ENCODE measurements at places on chromosomes 3 and 15.
A peak's percentile ranks its signal among the peaks of the same experiment; 100 is the strongest.

DNA sequence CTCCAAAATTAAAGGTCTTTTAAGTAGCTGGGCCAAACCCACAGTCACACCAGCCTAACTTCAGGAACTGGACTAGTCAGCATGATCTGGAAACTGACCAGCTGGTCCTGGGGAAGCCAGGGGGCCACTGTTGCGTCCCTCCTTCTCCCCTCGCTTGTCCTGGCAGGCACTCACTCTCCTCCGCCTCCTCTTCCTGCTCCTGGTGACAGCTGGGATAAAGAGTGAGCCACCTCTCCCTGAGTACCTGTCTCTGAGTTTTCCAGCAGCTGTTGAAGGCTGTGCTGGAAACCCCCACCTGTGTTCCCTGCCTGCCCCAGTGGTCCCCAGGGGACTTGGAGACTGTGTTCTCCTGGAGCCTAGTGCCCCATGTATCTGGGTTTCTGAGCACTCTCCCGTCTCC is 56.0 kb downstream of the FGD5 start:
- no peak for DNase-seq

GRCh38 chr15:38197553-38197952 is 55.1 kb upstream of the SPRED1 start:
- no peak for DNase-seq

DNA sequence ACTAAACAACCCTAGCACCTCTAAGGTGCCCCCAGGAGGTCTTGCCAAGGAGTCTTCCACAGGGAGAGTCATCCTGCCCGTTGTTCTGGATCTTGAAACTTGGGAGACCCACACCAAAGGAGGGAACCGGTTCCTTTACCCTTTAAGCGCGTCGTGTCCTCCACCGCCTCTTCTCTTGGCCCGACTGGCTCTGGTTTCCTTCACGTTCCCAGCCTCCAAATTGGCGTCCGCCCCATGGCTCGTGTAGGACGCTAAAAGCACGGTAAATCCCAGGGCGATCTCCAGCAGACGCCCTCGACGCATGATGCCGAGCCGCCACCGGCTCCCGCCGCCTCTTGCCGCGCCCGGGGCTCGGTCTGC is 1.1 kb downstream of the FBN1 start:
- DNase-seq, result no peak

DNA sequence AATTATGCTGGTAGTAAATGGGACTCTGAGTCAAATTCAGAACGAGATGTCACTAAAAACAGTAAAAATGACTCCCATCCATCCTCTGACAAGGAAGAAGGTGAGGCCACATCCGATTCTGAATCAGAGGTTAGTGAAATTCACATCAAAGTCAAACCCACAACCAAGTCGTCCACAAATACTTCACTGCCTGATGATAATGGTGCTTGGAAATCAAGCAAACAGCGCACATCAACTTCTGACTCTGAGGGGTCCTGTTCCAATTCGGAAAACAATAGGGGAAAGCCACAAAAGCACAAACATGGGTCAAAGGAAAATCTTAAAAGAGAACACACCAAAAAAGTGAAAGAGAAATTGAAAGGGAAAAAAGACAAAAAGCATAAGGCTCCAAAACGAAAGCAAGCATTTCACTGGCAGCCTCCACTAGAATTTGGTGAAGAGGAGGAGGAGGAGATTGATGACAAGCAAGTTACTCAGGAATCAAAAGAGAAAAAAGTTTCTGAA is 15.1 kb upstream of the ZBTB47 start:
- DNase-seq, result no peak

GRCh38 chr3:100815583-100815982 is 106.3 kb downstream of the TFG start:
- no peak for DNase-seq

DNA sequence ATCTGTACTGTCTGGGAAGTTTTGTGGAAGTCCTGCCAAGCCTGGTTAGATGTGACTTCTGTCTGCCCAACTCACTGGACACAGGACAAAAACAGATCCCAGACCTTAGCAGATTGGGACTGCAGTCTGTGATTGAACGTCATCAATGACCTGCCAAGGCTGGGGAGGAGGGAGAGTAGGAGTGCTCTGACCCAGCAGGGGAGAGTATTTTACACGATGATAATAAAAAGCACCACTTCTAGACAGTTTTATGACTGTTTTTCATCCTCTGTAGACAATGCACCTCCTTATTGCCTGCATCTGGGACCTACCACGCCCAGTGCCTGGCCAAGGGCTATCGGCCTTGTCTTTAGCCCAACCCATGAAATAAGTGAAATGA is 102.3 kb upstream of the NR2E3 start:
- no peak for DNase-seq

GRCh38 chr3:10286596-10287295 is 6.0 kb downstream of the GHRL start:
- no peak for DNase-seq

DNA sequence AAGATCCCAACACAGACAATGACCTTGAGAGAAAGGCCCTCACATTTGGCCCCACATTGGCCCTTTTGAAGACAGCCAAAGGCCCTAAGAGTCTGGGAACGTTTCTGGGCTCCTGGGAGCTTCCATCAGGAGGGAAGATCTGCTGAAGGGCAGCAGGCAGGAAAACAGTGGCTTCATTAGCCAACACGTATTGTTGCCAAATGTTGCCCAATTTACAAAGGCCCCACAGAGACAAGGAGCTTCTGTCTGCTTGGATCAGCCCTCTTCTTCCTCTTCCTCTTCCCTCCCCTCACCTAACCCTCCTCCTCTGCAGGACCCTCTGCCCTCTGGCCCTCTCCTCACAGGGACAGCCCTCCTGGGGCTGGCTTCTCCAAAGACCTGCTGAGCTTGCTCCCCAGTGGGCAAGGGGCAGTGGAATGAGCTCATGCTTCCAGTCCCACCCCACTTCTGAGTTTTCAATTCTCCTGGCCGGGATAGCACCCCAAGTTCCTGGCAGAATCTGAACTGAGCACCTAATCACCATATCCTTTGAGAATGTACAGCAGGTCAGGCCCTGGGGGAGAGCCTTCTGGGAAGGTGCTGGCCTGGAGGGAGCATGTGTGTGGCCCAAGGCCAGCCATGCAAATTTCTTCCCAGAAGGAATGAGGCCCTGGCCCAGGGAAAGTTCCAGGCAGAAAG is 5.1 kb upstream of the LTF start:
- no peak for DNase-seq

DNA sequence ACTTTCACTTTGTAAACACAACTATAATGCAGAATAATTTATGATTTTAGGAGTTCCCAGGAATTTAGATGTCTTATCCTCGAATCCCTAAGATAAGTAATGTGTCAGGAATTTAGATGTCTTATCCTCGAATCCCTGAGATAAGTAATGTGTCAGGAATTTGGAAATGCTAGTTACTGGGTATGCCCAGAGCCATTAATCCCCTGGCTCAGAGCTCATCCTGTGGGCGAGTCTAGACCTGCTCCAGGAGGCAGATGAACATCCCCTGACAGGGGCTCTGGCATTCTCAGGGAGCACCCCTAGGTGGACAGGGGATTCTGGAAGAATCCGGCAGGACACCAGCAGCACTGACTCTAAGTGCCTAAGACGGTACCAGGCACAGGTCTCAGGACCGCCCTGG is 163.3 kb downstream of the ARRDC4 start:
- DNase-seq, result no peak

DNA sequence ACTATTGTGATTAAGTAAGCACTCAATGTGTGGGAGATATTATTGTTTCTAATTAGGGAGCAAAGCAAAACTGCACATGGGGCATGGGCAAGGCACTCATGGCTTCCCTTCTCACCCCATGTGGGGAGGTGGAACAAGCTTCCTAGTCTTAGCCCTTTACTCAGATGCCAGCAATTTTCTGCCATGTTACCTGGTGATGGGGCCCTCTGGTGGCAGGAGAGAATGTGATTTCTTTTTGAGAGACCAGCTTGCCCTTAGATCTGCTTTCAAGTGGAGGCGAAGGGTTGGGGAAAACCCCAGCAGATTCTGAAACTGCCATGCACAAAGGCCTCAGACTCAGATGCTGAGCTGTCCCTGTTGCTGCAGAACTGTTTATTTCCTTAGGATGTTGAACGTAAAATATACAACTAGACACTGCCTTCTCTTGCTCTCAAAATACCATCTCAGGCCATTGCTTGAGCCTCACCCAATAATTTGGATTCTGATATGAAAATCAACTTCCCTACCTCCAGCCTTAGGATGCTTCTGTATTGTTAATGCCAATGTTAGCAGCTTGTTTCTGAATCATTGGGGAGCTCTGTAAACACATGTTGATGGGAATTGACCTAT is 130.2 kb upstream of the TPRG1 start:
- DNase-seq, result peak; percentile 43

DNA sequence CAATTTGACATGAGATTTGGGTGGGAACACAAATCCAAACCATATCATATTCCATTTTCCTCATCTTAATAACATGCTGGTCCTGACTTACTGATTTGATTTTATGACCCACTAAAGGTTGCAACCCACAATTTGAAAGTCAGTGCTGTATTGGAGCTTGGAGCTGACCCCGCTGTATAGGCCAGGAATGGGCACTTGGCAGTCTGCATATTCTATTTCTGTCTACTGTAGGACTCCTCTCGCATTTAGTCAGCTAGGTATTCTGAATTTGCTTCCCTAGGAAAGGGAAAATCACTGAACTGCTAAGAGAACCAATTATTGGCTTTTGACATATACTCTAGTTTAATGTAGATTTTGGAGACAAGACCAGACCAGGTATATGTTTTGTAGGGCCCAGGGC is 157.0 kb downstream of the MFSD1 start:
- no peak for DNase-seq

- DNase-seq, result no peak
These were observed 290.8 kb downstream of the NLGN1 start for GRCh38 chr3:173688216-173688842.

DNA sequence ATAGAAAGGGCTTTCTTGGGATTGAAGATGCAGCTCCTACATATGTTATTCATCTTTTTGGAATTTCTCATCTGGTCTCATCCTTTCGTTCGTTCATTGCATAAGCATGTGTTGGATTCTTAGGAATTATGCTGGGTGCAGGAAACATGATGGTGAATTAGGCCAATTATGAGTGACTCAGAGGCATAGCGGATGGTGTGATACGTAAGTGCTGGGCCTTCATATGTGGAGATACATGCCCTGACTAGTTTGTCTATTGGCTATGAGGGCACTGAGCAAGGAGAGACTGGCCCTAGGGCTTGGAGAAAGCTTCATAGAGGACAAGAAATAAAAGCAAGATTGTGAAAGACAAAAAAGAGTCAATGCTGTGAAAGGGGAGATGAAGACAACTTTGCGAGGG is 235.1 kb downstream of the MYRIP start:
- no peak for DNase-seq

- no peak for DNase-seq
These were observed 40.0 kb downstream of the USP3 start for GRCh38 chr15:63544258-63545026.

- DNase-seq, result no peak
These were observed 48.4 kb downstream of the WNT7A start for GRCh38 chr3:13831386-13831996.

- DNase-seq, result peak; percentile 3
These were observed 113.9 kb downstream of the POLQ start for GRCh38 chr3:121431726-121432517.

- no peak for DNase-seq
These were observed 46.8 kb downstream of the KBTBD8 start for GRCh38 chr3:67044955-67045354.

DNA sequence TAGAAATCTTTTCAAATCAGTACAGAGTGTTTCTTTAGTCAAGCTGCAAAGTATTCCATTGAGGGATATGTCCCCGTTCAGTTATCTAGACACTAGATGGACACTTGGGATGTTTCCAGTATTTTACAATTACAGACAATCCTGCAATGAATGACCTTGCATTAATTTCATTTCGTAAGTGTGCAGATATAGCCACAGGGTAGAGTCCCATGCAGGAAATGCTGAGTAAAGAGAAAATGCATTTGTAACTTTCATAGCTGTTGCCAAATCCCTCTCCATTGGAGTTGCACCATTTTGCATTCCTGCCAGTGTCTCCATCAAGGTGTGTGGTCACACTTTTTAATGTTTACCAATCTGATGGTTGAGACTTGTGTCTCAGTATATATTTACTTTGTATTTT is 92.5 kb downstream of the LIPC start:
- no peak for DNase-seq

DNA sequence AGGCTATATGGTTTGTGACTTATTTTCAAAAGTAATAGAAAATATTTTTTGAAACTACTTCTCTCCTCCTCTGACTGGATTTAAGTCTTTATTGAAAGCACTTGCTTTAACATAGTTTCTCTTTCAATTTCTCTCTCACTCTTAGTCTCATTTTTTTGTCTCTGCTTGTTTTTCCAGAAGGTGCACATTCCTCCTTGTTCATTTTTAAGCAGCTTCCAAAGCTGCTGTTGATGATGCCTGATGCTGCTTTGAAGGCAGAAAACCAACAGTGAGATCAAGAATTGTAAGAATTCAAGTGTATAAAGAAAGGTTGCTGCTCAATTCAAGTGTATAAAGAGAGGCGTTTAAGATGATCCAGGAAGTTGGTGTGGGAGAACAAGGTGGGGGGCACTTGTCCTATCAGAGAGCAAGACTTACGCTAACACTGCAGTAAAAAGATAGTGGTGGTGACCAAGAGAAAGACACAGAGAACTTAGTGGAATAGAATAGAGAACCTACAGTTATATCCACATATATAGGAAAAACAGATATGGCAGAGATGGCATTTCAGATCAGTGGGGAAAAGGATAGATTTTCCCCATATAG is 12.1 kb downstream of the NR2C2 start:
- DNase-seq, result no peak

DNA sequence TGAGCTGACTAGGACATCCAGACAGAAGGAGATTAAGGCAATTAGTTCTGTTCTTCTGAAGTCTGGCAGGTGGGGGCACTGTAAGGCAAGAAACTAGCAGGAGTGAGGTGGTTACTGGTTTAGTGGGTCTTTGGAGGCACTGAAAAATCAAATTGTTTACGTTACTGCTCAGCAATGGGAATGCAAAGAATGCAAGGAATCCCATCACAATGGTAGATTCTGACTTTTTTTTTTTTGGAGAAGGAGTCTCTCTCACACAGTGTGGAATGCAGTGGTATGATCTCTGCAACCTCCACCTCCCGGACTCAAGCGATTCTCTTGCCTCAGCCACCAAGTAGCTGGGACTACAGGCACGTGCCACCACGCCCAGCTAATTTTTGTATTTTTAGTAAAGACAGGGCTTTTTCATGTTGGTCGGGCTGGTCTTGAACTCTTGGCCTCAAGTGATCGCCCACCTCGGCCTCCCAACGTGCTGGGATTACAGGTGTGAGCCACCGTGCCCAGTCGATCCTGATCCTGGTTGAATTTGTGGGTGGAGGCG is 16.4 kb downstream of the FAM107A start:
- DNase-seq, result no peak

All from activated CD8-positive, alpha-beta memory T cell treated with anti-CD3 and anti-CD28 coated beads for 1 hour (primary cell).